ENCODE measurements at places on chromosomes 1 and 21.

DNA sequence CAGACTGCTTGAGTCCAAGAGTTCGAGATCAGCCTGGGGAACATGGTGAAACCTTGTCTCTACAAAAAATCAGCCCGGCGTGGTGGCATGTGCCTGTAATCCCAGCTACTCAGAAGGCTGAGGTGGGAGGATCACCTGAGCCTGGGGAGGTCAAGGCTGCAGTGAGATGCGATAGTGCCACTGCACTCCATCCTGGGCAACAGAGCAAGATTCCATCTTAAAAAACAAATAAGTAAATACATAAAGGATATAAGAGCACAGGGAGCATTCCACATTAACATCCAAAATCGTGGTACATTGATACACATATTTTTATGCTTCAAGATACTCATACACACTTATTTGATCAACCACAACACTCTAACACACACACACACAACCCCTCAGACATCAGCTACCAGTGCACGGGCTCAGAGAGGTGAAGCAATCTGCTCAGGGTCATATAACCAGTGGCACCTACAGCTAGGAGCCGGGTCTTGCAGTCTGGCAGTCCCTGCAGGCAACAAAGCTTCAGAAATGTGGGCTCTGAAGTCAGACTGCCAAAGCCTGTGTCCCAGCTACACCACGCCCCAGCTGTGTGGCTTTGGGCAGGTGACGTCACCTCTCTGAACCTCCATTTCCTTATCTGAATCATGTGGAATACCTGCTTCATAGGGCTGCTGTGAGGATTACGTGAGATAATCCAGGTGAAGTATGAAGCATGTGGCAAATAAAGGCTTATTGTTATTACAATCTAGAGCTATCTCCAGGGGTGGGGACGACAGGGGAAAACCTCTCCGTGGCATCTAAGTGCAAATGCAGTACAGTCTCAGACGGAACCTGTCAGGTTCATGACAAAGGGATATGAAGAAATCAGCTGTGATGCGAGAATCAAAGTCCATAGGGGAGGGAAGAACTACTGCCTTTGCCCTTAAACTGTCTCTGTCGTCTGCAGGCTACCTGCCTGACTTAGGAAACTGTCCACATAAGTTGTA is 4.8 kb upstream of the CRYBG2 start:
- no peak for DNase-seq

- no peak for DNase-seq
These were observed 1239.3 kb downstream of the AMY1C start for GRCh38 chr1:104989012-104989411.

- peak; percentile 67 for DNase-seq
These were observed 12.3 kb upstream of the IFNLR1 start for GRCh38 chr1:24199291-24199900.

DNA sequence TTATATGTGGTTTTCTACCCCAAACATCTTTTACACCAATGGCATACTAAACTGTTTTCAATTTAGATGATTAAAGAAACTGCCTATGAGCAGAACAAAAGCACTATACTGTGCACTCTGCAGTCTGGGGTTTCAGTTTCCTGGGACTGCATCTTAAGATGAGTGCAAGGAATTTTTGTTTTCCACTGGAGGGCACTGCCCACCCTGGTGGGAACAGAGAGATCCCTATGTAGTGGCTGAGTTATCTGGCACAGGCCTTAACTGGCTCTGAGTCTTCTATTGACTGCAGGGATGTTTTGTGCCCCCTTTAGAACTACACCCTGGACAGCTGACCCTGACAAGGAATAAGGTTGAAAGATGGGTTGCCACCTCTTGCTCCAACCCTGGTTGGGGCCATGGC is 12.0 kb downstream of the PROK1 start:
- DNase-seq = peak; percentile 70

DNA sequence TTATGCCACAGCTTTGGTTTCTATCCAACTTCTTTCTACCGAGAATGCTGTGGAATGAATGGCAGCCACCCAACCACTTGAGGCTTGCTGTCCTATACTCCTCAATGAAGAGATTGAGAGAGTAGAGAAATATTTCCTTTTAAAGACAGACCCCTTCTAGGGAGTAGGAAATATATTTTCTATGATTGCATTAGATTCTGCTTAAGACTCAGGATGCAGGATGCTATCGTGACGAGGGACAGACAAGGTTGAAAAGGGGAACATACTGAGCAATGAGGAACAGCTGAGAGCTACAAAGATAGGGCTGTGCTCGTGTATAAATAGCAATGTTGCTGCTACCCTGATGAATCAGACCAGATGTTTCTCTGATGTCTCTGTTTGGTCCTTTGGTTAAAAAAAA is 7.1 kb upstream of the RASAL2 start:
- peak; percentile 57 for DNase-seq

DNA sequence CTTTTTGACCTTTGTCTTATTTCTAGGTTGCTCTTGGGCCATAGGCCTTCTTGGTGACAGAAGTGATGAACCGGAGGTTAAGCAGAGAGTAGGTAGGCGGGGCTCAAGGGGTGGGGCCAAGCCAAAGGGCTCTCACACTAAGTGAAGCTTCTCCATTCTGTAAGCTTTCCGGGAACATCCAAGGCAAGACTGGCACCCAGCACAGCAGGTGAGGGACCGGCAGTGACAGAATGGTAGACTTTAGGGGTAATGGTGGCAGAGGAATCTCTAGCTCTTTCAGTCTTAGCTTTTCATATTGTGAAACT is at the start of gene TNFAIP8L2:
Gene TNFAIP8L2, plus strand, starts transcription at position 135 of the 305 bp plus-strand sequence. CDS start 2,049 bp downstream, outside the sequence.
- DNase-seq = no peak

DNA sequence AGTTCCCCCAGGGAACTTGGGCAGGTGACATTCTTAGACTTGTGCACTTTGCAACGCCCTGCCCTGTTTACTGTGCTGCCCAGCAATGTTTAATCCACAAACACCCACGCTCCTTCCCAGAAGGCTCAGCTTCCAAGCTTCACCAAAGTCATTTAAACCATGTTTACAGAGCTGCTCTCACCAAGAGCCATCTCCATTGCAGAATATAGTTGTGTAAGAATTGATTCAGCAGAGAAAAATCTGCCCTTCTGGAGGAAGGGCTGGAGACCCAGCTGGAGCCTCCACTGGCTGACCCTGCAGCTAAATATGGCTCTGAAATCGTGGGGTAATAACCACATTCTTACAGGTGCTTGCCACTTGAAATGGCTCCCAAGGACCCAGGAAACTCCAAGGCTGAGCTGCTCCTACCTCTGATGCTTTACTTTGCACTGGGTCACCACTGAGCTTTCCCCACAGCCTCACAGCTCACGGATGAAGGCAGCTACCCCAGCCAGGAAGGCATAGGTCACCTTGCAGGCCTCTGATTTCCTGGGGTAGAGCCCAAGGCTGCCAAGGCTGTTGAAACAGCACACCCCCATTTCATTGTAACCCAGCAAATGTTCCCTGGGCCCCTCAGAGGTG is 8.7 kb downstream of the CAPN2 start:
- DNase-seq = peak; percentile 94

GRCh38 chr1:205497351-205497750 is 7.1 kb upstream of the CDK18 start:
- no peak for DNase-seq

DNA sequence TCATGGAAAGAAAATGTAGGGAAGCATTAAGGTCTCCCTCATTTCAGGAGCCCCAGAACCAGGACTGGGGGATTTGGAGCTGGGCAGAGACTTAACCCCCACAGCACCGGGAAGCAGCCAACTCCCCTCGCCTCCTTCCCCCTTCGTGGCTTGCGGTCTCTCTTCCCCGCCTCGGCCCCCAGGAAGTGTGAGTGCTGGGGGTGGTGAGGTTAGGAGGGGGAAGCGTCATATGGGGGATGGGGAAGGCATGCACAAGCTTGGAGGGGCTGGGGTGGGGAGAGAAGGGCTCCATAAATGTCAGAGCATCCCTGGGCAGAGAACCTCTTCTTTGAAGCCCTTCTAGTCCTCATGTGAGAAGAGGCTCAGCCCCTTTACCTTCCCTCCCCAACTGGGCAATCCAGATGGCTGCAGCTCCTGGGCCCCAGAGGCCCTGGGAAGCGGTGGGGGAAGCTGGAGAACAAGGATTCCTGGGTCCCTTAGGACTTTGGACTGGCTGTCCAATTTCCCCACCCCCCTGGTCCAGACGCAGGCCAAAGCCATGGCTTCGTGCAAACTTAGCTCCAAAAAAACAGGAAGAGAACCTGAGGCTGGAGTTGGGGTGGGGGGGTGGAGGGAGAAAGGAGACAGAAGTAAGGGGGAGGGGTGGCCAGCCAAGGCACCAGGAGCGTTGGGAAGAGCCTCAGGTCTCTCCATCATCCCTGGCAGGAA is 7.8 kb downstream of the ZBTB7B start:
- DNase-seq = no peak

DNA sequence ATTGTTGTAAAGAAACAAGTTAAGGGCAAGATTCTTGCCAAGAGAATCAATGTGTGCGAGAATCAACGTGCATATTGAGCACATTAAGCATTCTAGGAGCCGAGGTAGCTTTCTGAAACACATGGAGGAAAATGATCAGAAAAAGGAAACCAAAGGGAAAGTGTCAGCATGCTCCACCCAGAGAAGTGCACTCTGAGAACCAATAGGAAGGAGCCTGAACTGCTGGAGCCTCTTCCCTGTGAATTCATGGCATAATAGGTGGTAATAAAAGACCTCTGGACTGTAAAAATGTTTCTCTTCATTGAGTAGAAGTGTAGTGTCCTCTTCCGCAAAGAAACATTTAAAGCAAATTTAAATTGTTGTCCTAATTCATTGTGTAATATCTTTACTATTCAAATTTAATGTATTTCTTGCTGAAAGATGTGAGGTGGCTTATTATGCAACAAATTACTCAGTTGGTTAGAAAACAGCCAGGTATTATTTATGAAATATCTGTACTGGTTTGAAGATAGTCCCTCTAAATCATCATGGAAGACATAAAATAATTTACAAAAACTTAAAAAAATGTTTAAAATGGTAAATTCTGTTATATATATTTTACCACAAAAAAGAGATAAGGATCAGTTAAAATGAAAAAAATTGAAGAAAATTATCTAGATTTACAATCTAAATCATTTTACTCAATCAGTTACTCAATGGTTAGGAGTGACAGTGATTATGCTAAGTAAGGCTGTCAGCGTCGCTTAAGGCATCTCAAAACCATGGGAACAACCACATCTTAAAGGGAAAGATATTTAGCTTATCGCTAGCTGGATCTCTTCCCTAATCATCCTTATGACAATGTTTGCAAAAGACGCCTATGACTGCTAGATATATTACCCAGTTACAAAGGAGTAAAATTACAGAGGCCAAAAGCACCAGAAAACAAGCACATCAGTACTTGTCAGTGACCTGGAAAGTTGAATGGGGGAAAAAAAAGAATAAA is 31.3 kb downstream of the NVL start:
- no peak for DNase-seq

DNA sequence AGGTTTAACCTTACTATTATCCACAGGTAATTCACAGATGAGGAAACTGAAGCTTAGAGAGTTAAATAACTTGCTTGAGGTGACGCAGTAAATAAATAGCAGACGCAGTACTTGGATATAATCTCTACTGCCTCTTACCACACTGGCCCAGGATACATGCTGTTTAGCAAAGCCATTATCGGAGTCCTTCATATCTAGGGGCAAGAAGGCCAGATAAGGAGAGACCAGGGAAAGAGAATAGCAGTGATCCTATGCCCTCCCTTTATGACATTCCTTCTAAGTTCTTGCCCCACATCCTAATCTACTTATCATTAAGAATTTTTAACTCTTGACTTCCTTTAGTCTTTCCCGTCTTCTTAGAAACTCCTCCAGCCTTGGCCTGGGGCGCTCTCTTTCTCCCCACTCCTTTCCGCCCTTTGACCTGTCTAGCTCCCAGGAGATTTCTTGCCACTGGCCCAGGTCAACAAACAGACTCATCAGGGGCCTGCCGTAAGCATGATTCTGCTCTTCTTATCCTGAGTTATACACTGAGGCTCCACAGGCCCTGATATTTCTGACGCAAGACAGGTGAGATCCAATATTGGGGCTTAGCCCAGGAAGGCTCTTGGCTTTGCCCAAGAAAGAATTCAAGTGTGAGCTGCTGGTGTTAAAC is 11.4 kb upstream of the SLAMF1 start:
- DNase-seq = no peak

- DNase-seq = no peak
These were observed 63.4 kb upstream of the PDE4B start for GRCh38 chr1:65729259-65729658.

DNA sequence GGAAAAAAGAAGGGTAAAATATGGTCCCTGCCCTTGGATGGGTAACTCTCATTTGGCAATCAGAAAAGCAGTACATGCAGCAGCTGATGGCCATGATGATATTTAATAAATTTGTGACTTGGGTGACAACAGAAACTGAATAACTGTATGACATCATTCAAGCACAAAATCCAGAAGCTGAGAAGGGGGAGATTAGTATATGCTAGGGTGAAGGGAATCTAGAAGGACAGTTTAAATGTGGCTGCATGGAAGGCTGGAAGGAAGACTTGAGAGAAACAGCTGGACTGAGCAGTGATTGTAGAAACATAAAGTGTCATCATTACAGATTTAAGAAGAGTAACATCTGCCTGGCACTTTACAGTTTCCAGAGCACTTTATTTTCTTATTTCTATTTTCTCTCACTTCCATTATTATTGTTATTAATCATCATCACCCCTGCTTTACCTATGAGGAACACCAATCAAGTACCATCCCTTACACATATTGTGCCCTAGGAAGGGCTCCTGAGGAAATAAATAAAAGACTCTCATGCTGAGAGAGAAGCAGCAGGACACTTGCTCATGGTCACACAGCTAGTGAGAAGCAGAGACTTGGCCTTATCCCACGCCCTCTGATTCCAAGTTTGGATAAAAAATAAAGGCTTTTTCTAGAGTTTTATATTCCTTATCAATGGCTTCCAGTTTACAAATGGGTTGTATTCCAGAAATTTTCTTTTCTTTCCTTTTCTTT is 207.2 kb downstream of the PBX1 start:
- peak; percentile 62 for DNase-seq

GRCh38 chr21:28798798-28799197 is 193.9 kb downstream of the LTN1 start:
- peak; percentile 40 for DNase-seq

DNA sequence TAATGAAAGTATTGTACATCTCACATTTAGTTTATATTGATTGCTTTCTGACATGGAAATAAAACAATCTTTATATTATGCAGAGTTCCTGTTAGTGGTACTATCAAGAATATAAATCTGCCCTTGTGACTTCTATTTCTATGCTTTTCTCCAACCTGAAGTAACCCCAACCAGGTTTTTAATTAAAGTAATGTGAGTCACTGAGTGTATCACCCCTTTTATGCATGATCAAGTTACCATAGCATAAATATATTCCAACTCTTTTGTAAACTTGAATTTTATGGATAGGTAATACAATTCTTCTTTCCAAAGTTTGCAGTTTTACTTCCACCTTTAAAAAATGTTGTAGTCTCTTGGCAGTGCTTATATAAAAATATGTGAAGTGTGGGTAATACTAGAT is 532.3 kb downstream of the USP25 start:
- DNase-seq = no peak

Measured in fibroblast of villous mesenchyme (primary cell).